ENCODE measurements at places on chromosomes 16 and 17.

- no peak for DNase-seq
Observed at GRCh38 chr16:1096169-1097082, at the start of gene C1QTNF8. Gene C1QTNF8 (minus strand): TSS chr16:1096244. CDS start chr16:1094922, 1,322 bp downstream.

DNA sequence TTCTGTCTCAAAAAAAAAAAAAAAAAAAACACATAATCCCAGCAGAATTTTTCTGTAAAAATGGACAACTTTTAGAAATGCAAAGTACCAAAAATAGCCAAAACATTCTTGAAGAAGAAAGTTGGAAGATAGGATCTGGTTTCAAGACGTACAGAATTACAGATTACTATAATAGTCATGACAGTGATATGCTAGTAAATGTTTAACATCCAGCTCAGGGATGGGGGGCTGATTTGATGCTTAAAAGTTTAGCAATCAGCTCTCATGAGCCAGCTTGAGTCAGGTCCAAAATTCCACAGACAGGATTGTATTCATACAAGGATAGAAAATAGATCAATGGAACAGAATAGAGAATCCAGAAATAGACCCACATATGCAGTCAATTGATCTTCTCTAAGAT is 100.5 kb downstream of the CYB561 start:
- no peak for DNase-seq

DNA sequence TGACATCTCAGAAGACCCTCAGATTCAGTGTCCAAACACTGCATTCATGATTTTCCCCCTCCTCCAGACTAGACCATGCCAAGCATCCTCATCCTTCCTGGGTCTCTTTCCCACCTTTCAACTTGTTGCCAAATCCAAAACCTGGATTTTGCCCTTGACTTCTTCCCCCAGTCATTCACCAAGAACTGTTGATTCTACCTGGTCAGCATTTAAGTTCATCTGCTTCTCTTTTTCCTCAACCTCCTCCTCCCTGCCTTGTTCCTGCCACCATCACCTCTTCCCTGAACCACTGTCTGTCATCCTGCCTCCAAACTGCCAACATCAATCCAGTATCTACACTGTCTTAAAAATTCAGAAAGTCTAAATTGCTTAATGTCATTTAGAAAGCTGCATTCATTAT is 20.9 kb downstream of the CHST4 start:
- DNase-seq: no peak

GRCh38 chr17:75910699-75911098 is 6.0 kb upstream of the MRPL38 start:
- DNase-seq: no peak

DNA sequence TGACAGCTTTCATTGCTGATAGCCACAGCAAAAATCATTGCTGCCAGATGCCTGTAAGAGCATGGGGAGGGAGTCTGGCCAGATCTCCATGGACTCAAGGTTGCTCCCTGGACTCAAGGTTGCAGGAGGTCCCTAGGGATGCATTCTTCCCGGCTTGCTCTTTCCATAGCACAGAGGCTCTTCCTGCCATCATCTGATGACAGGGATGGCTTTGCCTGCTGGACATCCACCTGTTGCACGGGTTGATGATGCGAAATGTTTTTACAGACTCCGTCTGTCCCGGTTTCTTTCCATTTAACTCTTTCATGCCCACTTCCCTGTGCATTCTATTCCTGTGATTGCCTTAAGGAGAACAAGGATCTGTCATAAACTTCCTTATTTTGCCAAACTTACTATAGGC is 115.6 kb upstream of the HSBP1 start:
- no peak for DNase-seq

- no peak for DNase-seq
Observed at GRCh38 chr16:12142157-12142556, 165.6 kb downstream of the SNX29 start.

DNA sequence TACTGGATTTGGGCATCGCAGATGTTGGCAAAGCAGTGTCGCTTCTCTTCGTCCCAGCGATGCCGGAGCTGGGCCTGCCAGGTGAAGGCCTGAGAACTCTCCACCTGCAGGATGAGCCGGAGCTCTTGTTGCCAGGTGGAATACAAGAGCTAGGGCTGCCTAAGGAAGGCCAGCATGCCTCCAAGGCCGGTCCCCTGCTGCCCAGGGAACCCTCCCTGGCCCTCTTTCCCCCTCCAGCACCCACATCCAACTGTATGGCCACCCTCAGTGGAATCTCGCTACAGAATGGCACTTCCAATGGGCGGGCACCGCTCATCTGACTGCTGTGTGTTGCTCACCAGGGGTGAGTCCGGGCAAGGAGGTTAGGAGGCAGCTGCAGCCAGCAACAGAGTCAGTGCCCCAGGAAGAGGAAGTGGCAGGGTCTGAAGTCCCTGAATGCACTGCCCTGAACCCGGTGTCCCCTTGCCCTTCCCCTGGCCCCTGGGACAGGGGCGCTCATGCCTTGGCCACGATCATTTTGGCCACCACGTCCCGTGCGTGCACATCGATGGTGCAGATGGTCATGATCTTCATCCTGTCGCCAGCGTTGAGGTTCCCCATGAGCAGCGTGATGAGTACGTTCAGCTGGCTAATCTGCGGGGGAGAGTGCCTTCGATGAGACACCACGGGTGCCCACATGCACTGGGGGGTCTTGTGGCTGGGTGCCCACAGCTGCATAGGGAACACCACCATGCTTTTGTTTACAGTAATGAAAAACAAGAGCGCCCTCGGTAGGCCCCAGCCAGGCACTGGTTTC is 75.8 kb downstream of the DNAH17 start:
- DNase-seq: no peak

DNA sequence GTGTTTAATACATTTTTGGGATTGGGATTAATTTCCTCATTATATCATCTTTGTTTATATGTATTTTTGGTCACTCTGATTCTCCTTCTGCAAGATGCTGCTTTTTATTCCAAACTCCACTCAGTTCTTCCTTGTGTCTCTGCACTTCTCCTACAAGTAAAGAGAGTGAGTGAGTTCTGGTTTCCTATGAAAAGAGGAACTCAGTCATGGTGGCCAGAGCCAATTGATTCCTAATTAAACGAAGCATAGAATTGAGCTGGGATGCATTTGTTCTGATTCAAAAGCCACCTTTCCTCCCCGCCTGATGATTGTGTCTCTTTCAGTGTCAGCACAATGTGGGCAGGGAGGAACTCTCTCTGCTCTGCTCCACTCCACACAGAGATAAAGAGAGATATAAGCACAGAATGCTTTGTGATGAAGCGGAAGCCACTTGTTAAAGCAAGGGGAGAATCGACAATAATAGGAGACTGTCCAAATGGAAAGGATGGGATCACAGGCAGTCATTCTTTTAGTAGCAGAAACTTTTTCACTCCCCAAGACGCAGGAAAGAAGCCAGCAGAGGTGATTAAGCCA is 121.3 kb upstream of the GOT2 start:
- no peak for DNase-seq

GRCh38 chr17:34302636-34303035 is 16.6 kb upstream of the CCL8 start:
- DNase-seq: no peak

DNA sequence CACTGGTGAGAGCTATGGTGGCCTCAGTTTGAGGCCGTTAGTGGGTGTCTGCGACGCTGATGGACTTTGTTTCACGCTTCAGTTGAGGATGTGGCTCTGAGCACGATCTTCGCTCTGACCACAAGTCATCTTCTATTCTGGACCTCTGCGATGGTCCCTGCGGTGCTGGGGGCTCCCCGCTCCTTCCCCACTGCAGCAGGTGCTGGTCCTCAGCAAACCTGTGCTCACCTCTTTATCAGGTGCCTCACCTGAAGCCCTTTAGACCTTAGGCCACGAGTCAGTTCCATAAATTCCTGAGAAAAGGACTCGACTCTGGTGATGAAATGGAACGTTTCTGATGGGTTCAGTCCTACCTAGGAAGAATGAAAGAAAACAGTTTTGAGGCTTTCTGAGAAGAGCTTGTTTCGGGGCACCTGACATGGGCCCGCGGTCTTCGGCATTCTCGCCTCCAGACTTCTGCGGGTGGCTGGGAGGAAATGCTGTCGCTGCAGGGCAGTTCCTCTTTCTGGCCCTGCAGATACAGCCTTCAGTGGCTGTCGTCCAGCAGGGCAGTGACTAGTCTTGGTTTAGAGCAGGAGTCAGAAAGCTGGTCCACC is 4.7 kb downstream of the KCTD5 start:
- peak; percentile 4 for DNase-seq

DNA sequence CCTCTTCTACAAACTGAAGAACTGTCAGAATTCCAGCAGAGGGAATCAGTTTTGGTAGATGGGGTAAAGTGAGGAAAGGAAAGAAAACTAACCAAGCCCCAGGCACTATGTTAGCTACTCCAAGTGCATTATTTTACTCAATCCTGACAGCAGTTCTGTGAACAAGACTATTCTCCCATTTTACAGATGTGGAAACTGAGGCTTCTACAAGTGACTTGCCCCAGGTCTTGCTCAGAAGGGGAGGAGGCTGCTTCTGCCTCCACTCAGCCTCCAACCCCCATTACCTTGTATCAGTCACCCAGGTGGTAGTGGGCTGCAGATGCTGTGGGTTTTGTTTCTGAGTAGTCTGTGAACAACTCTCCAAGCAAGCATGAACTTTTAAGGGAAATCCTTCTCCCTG is 315.2 kb upstream of the MAF start:
- DNase-seq: no peak

DNA sequence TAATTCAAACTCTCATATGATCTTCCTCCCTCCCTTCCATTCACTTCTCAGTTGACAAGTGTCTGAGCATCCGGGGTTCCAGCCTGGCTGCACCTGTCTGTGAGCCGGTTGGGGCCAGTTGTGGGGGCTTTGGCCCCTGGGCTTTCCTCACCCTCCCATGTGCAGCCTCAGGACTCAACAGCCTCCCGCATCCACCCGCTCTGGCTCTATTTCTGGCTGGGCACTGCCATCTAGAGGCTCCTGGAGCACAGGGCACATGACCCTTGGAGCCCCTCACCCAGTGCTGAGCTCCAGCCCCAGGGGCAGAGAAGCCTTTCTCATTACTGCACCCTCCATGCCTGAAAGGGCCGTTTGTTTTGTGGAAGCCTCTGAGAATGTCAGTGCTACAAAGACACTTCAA is 43.3 kb downstream of the HAPSTR1 start:
- peak; percentile 26 for DNase-seq

DNA sequence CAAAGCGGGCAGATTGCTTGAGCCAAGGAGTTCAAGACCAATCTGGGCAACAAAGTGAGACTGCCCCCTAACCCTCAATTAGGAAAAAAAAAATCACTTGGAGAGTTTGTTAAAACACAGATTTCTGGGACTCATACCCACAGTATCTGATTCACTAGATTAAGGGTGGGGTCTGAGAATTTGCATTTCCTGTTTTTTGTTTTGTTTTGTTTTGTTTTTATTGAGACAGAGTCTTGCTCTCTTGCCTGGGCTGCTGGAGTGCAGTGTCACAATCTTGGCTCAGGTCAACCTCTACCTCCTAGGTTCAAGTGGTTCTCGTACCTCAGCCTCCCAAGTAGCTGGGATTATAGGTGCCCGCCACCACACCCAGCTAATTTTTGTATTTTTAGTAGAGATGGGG is 1.1 kb downstream of the HEATR9 start:
- no peak for DNase-seq

DNA sequence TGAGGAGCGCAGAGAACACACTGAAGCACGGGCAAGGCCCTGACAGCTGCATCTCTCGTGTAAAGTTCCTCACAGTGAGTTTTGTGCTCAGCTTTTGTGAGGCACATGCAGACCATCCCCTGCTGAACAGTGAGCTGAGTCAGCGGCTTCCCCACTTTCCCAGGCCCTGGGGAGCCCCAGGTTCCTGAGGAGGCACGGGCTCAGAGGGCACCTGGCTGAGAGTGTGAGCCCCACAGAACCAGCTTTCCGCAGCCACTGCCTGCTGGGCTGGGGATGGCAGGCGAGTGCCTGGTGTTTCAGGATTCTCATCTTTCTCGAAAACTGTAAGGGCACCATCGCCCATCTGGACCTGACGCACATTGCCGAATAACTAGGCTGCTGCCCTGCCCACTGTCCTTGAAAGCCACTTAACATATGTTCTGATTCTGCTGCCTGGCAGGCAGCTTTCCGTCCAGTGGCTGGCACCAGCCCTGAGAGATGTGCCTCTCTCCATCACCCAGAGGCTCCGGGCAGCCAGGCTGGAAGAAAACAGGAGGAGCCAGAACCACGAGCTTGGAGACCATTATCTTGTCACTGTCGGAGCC is 266.7 kb upstream of the FOXF1 start:
- DNase-seq: no peak

DNA sequence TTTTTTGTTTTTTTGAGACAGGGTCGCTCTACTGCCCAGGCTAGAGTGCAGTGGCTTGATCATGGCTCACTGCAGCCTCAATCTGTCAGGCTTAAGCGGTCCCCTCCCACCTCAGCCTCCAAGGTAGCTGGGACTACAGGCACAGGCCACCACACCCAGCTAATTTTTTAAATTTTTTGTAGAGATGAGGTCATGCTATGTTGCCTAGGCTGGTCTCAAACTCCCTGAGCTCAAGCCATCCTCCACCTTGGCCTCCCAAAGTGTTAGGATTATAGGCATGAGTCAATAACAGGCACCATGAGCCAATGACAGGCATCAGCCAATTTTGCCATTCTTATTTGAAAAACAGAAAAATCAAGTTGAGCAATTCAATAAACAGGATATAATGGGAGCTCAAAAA is 125.0 kb downstream of the SPAG9 start:
- DNase-seq: no peak

GRCh38 chr17:50593321-50593720 is 32.8 kb downstream of the CACNA1G start:
- DNase-seq: no peak

GRCh38 chr17:33342025-33342424 is 48.9 kb upstream of the ASIC2 start:
- DNase-seq: no peak

- no peak for DNase-seq
Observed at GRCh38 chr17:29645515-29646051, 22.9 kb upstream of the CORO6 start.

DNA sequence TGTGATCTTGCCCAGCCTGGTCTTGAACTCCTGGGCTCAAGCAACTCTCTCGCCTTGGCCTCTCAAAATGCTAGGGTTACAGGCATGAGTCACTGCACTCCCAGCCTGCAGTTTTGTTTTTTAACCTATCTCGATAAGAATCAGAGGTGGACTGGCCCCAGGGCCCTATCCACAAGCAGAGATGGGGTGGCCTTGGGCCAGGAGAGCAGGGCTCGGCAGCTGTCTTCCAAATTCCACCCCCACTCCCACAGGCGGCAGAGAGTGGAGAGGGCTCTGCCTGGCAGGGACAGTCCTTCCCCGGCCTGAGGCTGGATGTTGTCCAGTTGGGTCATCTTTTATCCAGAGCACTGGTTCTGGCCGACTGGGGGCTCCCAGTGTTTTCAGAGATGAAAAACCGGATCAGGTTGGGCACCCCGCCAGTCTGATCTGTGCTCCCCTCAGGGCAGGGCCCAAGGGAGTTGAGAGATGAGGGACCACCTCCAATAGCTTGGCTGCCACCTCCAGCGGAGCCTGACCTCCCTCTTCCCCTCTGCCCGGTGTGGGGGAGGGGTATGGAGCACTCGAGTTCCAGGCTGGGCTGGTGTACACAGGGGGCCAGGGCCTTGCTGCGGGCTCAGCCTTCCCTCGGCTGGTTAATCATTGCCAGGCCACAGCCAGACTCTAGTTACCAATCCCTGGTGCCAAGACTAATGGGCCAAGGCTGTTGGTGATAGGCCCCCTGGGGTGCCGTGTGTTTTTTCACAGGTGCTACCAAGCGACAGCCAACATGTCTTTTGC is 30.3 kb upstream of the MYO15B start:
- peak; percentile 98 for DNase-seq

All from HuH-7.5 (cell line).